Fibroblast of mammary gland (primary cell): ENCODE measurements at places on chromosomes 1 and 21.
A peak's percentile ranks its signal among the peaks of the same experiment; 100 is the strongest.

- DNase-seq: no peak
These were observed 27.6 kb upstream of the HHAT start for GRCh38 chr1:210300923-210301614.

DNA sequence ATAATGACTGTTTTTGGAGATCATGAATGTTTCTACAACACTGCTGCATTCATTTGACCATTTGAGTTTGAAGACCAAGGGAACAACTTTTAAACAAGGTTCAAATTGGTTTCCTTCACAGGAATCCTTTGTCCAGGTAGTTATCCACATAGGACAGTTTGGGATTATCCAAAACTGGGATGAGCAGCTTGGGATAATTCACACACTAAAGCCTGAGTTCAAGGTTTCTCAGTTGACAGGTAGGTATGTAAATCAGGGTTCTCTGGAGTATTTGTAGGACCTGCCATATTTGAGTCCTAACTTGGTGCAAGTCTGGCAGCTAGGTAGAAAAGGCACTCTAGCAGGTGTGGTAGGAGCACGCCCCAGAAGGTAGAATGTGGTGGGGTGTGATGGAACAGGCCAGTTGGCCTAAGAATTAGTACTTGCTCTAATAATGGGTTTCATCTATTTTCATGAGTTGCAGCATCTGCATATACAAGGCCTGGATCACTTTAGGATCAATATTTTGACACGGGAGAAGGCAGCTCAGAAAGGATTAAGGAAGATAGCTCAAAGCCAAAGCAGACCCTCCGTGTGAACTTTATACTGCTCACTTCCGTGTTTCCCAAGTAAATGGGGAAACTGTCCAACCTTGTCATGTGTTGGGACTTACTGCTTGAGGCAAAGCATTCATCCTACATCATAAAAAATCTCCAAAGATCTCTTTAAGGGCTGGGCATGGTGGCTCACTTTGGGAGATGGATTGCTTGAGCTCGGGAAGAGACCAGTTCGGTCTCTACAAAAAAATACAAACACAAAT is 14.1 kb upstream of the RAB42 start:
- peak; percentile 14 for DNase-seq

DNA sequence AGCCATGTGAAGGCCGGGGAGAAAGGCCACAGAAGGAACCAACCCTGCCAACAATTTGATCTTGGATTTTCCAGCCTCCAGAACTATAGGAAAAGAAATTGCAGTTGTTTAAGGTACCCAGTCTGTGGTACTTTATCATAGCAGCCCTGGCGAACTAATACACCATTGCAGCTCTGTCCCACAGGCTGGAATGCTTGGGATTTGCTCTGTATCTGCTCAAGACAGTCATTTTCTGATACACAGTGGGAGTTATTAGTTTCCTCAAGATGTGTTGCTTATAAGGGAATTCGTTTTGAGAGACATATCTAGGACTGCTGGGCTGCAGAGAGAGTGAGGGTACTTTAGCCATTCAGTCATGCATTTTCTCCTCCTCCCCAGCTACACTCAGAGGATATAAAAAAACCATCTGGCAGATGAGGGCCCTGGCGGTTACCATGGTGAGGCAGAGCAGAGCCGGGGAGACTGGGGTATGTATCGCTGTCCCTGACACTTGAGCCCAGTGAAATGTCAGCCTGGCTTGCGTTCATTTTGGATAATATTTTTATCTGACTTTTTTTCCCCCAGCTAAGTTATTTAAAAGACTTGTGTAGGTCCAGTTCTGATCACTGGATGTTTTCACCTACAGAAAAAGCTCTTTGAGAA is 104.6 kb downstream of the DIRAS3 start:
- DNase-seq: no peak

DNA sequence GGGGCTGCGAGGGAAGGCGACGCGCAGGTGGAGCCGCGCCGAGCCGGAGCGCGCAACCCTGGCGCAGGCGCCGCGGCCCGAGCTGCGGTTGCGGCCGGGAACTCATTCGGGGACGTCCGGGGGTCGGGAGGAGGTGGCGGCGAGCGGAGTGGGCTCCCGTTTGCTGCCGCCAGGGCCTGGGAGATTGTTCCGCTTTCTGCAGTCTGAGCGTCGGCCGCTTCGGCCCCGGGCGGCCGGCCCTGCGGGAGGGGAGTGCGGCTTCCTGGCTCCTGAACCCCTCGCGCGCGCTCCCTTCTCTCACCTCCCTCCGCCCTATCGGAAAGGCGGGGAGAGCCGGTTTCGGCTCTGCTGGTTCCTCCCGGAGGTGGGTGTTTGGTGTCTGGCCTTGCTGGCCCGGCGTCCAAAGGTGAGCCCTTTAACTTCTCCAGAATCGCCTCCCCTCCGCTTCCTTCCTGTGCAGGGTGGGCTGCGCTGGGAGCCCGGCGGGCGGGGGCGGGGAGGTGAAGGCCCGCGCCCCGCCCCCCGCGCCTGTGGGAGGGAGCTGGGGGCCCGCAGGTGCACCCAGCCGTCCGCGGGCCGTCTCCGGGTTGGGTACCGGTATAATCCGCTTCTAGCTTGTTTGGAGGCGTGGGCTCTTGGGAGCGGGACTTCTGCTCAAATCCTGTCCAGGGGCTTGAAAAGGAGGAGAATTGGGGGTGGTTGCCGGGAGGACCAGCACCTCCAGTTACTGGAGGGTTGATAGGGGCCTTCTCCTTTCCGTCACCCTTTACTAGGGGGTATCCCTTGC is 683 bp downstream of the LRRC8D start:
- DNase-seq: no peak

DNA sequence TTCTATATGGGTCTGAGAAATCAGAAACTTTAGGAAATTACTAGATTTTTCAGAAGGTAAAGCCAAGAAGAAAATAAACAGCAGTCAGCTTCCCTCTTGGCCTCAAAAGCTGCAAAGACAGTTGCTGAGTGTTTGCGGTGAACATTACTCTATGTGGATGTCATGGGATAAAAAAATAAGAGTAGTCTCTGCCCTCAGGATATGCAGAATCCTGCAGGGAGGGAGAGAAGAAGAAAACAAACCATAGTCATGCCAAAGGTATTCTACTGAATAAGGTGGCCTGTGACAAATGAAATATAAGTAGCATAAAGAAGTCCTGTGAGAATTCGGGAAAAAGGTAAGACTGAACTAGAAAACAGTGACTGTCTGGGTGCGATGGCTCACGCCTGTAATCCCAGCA is 19.0 kb downstream of the YARS1 start:
- DNase-seq: no peak

- DNase-seq: no peak
These were observed 858 bp downstream of the LACTBL1 start for GRCh38 chr1:22971611-22972405.

GRCh38 chr1:98565951-98566350 is 95.6 kb upstream of the SNX7 start:
- DNase-seq: no peak

GRCh38 chr1:59137276-59137615 is 159.6 kb upstream of the FGGY start:
- DNase-seq: no peak

DNA sequence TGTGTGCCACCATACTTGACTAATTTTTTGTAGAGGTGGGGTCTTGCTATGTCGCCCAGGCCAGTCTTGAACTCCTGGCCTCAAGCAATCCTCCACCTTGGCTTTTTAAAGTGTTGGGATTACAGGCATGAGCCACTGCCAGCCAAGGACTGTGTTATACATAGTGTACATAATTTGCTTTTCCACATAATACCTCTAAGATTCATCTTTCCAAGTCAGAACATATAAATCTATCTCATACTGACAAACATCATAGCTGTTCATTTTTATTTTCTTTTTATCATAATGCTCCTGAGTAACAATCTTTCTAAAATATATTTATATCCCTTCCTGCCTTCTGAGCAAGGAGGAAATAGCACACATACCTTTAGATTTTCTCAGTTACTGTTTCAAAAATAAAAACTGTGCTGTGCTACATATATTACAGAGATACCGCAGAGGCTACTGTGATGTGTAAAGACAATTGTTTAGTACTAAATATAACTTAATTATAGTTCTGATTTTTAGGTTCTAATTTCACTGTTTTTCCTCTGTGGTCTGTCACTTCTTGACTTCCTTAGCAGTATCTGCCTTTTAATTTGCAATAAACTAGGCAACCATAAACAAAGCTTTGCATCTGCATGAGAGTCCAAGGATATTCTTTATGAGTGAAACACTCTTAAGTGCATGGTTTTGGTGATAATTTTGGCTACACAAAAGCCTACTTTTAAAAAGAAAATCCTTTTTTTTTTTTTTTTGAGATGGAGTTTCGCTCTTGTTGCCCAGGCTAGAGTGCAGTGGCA is 59.3 kb downstream of the EYA3 start:
- DNase-seq: no peak

- no peak for DNase-seq
These were observed 4.9 kb downstream of the DAB1 start for GRCh38 chr1:57418971-57419370.

- peak; percentile 52 for DNase-seq
These were observed 301.2 kb downstream of the DUSP10 start for GRCh38 chr1:221440658-221441057.

GRCh38 chr1:210684466-210685294 is 356.0 kb downstream of the HHAT start:
- DNase-seq: no peak

DNA sequence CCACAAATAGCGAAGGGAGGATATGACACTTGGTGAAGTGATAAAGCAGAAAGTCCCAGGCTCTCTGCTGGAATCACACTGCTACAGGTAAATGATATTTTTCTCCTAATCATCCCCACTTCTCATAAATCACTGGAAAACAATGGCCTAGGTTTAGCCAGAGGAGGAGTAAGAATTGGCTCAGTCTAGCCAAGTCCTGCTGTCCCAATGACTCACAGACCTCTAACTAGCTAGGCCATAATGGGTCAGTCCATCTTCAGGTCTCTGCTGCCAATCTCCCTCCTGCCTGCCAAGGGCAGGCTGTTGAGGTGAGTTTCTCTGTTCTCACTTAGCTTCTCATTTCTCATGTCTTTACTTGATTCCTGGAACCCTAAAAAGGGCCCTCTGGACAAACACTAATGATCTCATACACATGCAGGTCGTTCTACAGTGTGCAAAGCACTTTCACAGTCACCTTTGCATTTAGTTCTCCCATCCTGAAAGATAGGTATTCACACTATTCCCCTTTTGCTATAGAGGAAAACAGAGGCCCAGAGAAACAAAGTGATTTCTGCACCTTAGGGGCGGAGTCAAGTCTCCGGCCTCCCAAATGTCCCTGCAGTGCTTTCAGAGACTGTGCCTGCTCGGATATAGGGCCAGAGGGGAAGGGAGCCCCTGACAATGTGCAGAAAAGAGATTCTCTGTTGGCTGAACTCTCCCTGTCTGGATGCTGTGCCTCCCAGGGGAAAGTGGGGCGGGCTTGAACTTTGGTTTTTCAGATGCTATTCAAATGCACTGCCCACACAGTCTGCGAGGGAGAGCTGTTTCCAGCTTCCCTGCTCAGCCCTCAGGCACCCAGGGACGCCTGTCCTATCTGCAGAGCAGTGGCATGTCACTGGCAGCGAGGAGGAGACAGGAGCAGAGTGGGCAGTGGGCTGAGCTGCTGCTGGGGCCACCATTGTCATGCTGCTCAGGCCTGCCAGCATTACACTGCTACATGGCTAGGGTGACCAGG is 3.9 kb upstream of the CDK18 start:
- DNase-seq: peak; percentile 31

DNA sequence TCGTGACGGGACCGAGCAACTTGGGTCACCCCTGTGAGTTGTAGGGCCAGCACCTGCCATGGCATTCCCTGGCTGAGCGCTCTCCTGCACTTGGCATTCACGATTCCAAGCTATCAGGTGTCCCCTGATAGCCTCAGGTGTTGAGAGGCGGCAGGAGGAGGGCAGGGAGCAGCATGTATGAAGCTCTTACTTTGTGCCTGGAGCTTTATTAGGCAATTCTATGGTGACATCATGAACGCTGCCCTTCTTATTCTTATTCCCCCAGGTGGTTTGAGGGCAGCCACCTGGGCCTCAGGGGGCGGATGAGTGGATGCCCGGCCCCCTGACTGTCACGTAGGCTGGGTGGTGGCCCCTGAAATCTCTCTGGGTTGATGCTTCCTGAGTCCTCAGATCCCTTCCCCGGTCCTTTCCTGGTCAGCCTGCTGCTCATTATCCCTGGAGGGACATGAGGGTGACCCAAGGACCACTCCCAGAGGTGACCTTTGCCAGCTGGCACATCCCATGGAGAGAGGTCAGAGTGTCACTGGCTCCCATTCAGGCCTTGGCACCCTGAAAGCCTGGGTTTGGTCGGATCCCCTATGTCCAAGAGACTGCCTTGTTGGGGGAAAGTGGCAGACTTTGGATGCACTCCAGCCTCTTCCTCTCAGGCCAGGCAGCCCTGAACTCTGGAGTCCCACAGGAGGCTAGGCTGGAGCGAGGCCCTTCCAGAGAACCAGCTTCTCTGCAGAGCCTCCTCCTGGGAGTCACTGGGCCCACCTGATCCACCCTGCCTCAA is 51.9 kb downstream of the SPSB1 start:
- DNase-seq: no peak

DNA sequence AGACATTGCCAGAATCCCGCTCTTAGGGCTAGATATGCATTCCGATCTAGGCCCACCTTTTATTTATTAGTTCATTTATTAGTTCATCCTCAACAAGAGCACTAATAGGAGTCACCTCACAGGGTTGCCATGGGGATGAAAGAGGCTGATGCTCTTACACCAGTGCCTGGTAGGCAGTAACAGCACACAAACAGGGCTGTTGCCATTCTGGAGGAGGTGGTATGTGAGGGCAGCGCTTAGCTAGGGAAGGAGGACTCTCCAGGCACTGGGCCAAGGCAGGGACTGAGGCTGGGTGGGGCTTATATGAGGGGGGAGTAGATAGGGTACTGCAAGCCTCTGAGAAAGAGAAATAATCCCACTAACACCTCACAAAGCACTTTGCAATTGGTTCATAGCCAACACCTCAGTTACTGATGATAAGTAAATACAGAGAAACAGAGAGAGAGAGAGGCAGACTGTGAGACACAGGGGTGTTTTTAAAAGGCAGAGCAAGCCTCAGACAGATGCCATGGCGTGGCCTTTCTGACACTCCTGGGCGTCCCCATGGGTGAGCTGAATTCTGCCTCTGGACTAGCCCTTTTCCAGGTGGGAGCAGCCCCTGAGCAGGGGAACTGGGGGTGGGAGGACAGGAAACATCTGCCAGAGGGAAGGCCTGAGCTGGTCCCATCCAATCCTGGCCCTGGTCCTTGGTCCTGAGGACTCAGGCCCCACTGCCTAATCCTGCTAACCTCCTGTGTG is 5.9 kb downstream of the FCGR2A start:
- no peak for DNase-seq

- no peak for DNase-seq
These were observed 11.1 kb downstream of the CLIC4 start for GRCh38 chr1:24756395-24756794.

- no peak for DNase-seq
These were observed 4.2 kb upstream of the NENF start for GRCh38 chr1:212428496-212428895.

DNA sequence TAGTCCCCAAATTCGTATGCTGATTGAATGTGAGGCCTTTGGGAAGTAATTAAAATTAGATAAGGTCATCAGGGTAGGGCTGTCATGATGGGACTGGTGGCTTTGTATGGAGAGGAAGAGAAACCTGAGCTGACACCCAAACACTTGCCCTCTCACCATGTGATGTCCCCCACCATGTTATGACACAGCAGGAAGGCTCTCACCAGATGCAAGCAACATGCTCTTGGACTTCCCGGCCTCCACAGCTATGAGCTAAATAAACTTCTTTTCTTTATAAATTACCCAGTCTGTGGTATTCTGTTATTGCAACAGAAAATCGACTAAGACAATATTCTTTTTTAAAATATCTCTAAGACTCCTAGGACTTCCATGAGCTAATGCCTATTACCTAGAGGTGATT is 43.6 kb upstream of the GUCA2B start:
- DNase-seq: no peak
